ENCODE measurements at places on chromosomes 7 and 10. TPM values are rescaled to one million over a fixed set of nuclear protein-coding genes. Genes with fewer than 3 reads are reported as not detected.

DNA sequence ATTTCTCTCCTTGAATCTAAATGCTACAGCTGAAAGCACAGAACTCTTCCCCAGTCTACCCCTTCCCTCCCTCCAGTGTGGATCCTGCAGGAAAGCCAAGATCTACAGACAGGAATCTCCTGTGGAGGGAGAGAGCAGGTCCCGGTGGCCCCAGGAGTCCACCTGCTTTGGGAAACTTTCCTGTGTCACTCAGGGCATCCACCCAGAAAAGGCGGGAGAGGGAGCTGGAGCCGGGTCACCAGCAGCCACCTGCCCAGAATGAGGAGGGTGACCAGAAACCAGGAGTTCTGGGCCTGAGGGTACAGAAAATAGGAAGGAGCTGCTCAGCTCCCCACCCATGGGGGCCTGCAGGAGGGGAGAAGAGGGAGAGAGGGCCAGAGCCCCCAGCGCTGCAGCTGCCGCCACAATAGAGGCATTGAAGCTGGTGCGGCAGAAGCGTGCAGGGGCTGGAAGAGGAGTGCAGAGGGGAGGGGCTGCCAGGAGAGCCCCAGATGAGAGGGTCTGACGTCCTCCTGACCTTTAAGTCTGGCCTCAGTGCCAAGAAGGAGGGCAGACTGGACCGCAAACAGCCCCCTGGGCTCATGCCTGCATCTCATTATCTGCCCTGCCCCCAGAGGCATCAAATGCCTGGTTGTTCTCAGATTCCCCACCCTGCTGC is 56.3 kb upstream of the TMEM72 start:
- no peak for DNase-seq

FOXI2 gene
- total RNA-seq = 1.7 TPM

MYH16 gene
- not detected for total RNA-seq

DNA sequence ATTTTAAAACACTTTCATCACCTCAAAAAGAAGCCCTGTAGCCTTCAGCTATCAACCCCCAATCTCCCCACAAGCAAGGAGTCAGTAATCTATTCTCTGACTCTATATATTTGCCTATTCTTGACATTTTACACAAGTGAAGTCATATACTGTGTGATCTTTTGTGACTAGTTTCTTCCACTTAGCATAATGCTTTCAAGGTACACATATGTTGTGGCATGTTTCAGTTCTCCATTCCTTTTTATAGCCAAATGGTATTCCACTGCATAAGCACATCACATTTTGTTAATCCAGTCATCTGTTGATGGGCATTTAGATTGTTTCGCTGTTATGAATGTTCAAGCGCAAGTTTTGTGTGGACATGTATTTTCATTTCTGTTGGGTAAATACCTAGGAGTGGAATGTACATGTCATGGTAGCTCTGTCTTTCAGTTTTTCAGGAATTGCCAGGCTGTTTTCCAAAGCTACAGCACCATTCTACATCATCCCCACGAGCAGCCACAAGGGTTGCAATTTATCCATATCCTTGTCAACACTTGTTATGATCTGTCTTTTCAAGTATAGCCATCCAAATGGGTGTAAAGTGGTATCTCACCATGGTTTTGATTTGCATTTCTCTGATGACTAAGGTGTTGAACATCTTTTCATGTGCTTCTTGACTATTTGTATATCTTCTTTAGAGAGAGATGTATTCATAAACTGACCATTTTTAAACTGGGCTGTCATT is 405.6 kb downstream of the KCNMA1 start:
- DNase-seq = no peak

GRCh38 chr7:99493823-99494222 is 6.3 kb downstream of the ZNF394 start:
- no peak for DNase-seq

GRCh38 chr7:2154121-2154520 is 78.6 kb downstream of the MAD1L1 start:
- no peak for DNase-seq

- no peak for DNase-seq
Measured at GRCh38 chr10:104923501-104923900, 282.4 kb downstream of the SORCS3 start.

GRCh38 chr7:34756691-34757090 is 98.7 kb downstream of the NPSR1 start:
- no peak for DNase-seq

- no peak for DNase-seq
Measured at GRCh38 chr10:124353091-124353815, 65.5 kb downstream of the OAT start.

DNA sequence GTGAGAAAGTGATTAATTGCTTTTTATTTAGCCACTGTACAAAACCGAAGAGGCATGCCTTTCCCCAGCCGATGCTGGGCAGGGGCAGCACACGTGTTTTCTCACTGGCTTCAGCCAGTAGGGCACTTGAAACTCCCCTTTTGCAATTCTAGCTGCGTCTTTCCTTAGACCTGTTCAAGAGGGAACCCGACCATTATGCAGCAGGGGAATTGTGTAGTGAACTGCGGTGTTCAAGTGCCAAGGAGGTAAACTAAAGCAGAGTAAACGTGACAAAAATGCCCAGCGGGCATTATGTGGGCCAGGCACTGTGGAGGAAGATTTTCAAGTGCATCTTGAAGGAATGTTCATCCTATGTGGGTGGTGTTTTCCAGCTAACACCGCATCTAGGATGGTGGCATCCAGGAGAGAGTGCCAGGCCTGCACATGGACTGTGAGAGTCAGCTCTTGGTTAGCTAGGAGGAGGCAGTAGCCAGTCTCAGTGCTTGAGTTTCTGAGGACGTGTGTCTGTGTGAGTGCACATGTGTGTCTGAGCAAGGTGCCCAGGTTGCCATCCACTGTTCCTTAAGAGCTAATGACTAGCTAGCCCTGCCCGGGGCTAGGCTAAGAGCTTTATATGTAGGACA is 3.3 kb downstream of the WIPF3 start:
- DNase-seq = no peak

GRCh38 chr10:1074748-1075308 is 18.6 kb downstream of the WDR37 start:
- no peak for DNase-seq

DNA sequence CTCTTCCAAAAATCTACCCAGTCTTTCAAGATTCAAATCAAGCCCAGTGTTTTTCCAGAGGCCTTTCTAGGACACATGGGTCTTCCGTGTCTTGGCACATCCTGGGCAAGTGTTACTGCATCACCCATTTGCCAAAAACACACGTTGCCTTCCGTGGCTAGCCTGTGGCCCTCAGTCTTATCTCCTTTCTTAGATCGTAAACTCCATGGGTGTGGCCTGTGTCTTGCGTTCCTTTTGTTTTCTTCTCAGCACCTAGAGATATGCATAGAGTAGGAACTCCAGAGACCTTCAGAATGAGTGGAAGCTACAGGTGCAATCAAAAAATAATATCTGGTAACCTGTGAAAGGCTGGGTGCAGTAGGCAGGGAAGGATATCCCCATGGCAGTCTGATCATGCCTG is 56.5 kb upstream of the NMT2 start:
- DNase-seq = no peak

KIN gene
- total RNA-seq = 15.3 TPM

GRCh38 chr10:70267161-70267933 is 16.5 kb downstream of the NPFFR1 start:
- DNase-seq = no peak

ERV3-1 gene
- total RNA-seq = 77.2 TPM

DENND2A gene
- 39.8 TPM for total RNA-seq

DNA sequence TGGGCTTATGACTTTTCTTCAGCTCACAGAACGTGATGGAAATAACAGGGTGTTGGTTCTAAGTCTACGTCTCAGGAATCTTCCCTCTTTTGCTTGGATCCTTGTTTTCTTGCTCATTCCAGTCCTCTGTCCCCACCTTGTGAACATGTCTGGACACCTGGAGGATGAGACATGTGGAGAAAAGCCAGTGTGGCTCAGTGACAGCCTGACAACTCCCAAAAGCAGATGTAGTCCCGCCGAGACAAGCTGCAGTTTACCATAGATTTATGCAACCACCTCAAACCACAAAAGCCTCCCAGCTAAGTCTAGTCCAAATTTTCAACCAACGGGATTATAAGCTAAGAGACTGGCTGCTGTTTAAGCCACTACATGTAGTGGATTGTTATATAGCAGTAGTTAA is 476.1 kb downstream of the SH2D4B start:
- DNase-seq = no peak

DNA sequence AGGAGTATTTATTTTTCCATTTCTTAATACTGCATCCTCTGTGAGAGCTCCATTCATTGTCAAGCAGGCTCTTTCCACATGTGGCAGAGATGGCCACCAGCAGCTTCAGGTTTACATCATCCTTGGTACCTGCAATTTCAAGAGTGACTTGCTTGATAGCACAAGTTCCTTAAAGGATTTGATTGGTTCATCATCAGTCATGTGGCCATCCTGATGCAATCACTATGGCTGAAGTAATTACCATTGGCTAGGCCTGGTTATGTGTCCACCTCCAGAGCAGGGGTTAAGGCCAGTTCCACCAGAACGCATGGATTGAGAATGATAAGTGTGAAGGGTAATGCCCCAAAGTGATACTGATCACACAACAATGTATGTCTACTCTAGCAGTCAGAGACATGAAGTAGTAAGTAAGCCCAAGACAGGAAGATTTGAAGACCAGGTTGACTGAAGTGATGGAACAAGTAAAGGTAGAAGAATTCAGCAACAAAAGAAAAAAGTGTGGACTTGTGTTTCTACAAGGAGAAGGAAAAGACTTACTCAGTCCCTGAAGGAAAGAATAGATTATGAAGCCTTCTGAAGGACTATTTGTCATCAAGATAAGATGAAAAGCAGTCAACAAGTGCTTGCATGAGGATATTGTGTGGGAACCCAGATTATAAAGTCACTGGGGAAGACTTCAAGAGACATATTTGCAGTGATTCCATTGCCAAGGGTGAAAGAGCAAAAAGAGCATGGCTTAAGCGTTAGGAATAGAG is 26.4 kb upstream of the PRKAR2B start:
- no peak for DNase-seq

DNA sequence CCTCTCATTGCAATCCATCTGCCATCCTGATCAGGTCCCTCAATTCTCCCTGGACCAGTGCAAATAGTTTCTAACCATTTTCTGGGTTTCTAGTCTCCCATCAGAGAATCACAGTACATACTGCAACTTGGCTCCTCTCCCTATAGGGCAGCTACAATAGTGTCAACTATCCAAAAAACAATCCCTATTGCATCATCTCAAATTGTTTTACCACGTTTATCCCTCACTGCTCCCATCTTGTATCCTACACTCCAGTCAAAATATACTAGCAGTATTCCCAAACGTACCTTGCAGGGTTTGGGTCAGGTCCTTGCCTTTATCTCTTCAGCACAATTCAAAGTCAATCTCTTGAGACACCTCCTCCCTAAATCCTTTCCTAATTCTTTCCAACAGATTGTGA is 23.6 kb downstream of the ASB15 start:
- DNase-seq = no peak

GRCh38 chr7:112080978-112081377 is 125.2 kb downstream of the DOCK4 start:
- no peak for DNase-seq

FEZF1 gene
- total RNA-seq = not detected

- DNase-seq = no peak
Measured at GRCh38 chr7:91780521-91780920, 100.0 kb downstream of the MTERF1 start.

DNA sequence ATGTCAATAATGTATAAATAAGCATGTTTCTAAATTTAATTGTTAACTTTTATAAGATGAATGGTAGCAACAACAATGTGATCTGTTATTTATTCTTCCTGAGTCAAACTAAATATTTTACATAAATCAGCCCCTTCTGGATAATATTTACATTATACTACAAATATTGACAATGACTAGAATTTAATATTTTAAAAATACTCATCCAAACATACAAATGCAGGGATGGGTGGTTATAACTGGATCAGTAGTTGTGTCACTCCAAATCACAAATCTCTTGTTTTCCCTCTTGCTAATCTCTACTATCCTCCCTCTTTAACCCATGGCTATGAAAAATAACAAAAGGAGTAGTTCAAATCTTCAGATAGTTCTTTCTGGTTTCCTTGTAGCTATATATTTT is 407.0 kb downstream of the HTR7 start:
- no peak for DNase-seq

- no peak for DNase-seq
Measured at GRCh38 chr10:2263561-2263960, 526.2 kb upstream of the ADARB2 start.

SFRP4 gene
- total RNA-seq = not detected

DNA sequence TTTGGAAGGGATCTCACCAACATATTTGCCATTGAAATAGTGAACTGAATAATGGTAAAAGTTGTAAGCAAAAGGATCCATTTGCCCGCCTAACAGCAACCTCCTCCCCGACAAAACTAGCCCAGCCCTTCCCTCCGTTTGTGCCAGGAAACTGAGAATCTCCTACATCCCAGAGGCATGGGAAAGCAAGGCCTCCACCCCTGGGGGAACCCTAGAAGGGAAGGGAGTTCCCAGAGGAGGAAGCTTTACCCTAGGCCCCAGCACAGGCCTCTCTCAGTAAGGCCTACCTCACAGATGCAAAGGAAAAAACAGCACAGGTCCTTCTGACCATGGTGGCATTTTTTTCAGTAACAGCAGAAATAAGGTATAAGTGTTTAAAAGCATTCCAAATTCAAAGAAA is 229.7 kb downstream of the ELMO1 start:
- no peak for DNase-seq

DNA sequence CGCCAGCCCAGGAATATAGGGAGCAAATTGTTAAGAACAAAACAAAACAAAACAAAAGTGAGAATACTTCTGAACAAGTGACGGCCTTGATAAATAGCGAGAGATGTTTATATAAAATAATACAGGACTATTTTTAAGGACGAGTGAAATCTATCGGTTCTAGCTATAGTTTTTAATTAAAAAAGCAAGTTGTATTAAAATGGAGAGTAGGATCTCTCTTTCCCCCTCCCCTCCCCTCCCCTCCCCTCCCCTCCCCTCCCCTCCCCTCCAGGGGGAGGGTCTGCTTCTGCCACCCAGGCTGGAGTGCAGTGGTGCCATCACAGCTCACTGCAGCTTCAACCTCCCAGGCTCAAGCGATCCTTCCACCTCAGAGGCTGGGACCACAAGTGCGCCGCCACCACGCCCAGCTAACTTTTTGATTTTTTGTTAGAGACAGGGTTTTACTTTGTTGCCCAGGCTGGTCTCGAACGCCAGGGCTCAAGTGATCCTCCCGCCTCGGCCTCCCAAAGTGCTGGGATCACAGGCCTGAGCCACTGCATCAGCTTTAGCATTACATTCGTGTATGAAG is 440 bp upstream of the TCAF1 start:
- DNase-seq = no peak

GRCh38 chr7:69700331-69700730 is 102.1 kb downstream of the AUTS2 start:
- no peak for DNase-seq

DNA sequence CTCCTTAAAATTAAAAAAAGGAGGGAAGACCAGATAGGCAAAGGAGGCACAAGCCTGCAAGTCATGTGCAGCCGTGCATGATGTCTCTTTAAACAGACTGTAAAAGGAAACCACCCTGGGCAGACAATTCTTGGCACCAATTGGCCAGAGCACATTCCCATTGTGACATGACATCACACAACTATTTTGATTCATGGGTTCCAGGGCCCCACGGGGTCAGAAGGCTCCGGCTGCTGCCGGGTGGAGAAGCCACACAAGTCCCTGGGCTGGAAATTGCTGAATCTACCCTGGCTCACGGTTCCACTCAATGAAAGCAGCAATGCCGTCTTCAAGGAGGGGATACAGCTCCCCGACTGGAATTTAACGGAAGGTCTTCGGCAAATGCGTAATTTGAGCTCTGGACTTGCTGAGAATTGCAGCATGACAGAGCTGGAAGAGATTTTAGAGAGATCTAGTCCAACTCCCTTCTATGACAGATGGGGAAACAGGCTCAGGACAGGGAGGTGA is 140.5 kb downstream of the PRKAG2 start:
- no peak for DNase-seq

GRCh38 chr10:79195091-79195923 is 126.5 kb downstream of the ZMIZ1 start:
- DNase-seq = peak; percentile 79

Data from progenitor cell of endocrine pancreas (in vitro differentiated cells).